Esophagus mucosa (tissue), 1 donor: ENCODE measurements at places on chromosomes 6 and 20. TPM values are rescaled to one million over a fixed set of nuclear protein-coding genes. Genes with fewer than 3 reads are reported as not detected.

DNA sequence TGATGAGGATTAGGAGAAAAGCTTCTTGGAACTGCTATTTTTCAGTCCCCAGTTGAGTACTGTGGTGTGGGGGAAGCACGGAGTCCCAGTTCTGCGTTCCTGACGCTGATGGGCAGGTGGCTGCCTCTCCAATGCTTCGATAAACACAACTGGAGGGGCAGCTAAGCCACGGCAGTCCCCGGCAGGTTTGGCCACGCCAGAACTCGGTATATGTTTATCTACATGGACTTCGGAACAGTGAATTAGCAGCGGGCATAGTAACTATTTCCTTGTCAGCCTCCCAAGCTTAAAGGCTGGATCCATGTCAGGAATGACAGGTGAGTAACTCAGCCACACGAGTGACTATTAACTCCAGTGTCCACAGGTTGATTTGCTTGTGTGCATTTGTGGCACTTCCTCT is 354.4 kb downstream of the ZFAND3 start:
- ATAC-seq = no peak

GRCh38 chr6:25167961-25168360 is 111.2 kb upstream of the CARMIL1 start:
- no peak for ATAC-seq

DNA sequence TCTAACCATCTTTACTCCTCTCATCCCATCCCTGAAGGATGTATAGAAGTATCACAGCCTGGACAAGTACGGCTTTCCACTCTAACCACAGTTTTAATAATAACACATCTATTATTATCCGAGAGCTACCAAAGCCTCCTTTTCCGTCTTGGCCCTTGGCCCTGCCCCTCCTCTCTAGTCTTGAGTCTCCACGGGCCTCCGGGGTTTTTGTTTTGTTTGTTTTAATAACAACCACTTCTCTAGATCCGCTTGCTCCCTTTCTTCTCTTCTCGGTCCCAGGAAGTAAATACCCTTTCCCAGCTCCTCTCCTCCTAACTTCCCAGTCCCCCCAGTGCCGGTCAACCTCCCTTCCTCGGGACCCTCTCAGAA is 661 bp downstream of the LCA5 start:
- ATAC-seq = no peak

DNA sequence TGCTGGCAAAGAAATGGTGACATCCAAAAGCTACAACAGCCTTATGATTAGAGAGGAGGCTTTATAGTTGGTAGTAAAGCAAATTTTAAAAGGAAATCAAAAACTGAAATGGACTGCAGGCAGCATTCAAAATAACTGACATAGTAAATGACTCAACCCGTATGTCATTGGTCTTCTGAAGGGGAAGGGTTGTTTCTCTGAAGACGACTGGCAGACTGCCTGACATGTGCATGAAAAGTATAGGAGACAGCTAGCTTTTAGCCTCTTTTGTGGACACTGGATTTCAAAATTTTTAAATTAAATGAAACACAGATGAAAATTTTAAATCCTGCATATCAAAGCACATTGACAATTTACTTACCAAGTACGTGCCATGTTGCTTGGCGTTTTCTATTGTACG is 90.7 kb downstream of the TRMT6 start:
- no peak for ATAC-seq

- ATAC-seq = peak; percentile 35
These were observed 2.6 kb upstream of the TFAP2C start for GRCh38 chr20:56626367-56627121.

DNA sequence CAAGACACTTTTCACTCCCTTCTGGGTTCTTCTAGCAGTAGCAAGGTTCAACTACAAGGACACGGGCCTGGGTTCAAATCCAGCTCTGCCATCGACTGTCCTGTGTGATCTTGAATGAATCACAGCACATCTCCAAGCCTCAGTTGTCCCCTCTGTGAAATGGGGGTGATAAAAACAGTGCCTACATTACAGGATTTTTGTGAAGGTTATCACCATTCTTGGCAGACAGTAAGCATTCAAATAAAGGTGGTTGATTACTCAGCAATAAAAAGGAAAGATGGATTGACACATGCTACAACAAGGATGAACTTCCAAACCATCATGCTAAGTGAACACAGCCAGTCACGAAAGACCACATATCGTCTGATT is 6.6 kb upstream of the TGM2 start:
- ATAC-seq = no peak

- no peak for ATAC-seq
These were observed 92.9 kb upstream of the SYNDIG1 start for GRCh38 chr20:24376311-24377099.

- ATAC-seq = peak; percentile 95
These were observed 8.5 kb downstream of the TPD52L2 start for GRCh38 chr20:63873477-63873971.

- no peak for ATAC-seq
These were observed 197.2 kb downstream of the TFAP2C start for GRCh38 chr20:56826306-56826704.

GRCh38 chr20:35773154-35773751 is 1.4 kb downstream of the PHF20 start:
- no peak for ATAC-seq

GRCh38 chr6:49528571-49528970 is 21.9 kb upstream of the C6orf141 start:
- ATAC-seq = peak; percentile 84

GRCh38 chr6:36804563-36804962 is 34.7 kb downstream of the CPNE5 start:
- ATAC-seq = no peak

DNA sequence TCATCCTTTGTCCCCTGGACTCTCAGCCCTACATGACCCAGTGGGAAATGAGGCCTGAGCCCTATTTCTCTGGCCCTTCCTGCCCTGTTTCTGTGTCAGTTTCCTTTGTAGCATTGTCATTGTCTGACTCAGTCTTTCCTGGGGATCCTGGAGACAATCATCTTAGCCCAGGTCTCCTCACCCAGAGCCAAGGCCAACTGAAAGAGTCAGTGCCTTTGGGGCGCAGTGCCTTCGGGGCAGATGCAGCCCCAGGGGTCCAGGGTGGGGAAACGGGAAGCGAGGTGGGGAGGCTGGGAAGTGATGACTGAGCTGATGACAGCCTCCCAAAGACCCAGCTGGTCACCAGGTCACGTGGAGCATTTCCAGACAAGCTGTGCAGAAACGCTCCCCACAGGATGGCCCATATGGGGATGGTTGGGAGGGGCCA is 93.3 kb upstream of the SULF2 start:
- peak; percentile 31 for ATAC-seq

DNA sequence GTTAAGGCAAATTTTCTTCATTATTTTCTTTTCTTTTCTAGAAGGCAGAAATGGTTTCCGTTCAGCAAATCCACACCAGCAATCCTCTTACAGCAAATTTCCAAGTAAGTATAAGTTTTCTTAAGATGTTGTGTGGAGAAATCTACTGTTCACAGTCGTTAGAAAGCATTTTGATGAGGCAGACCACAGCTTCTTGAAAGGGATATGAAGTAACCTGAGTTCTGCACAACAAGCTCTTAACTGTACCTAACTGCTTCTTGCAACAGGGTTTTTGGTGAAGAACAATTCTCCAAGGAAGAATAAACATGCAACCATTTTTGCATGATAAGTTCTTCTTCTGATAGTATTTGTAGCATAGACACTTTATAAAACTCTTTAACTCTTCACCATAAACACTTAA is 45.3 kb upstream of the STXBP5 start:
- ATAC-seq = no peak

GRCh38 chr6:74733830-74734620 is 471.8 kb downstream of the COL12A1 start:
- no peak for ATAC-seq

- no peak for ATAC-seq
These were observed 146.2 kb downstream of the TBX18 start for GRCh38 chr6:84618046-84618752.

GRCh38 chr6:13687917-13688351 is 23.7 kb downstream of the RANBP9 start:
- ATAC-seq = no peak

L3MBTL3 gene
- total RNA-seq = 2.5 TPM

MUC21 gene
- 721 TPM for total RNA-seq

KIAA1755 gene
- 0.32 TPM for total RNA-seq

TFAP2D gene
- total RNA-seq = not detected

MEP1A gene
- total RNA-seq = not detected

OTOR gene
- total RNA-seq = not detected

SGK2 gene
- 0.36 TPM for total RNA-seq

FOXC1 gene
- 6.5 TPM for total RNA-seq

TMEM244 gene
- not detected for total RNA-seq

BTNL2 gene
- total RNA-seq = not detected

FOXQ1 gene
- 10.0 TPM for total RNA-seq

SLC22A16 gene
- not detected for total RNA-seq

DNMT3B gene
- total RNA-seq = 0.84 TPM
